GM04503 (cell line): ENCODE measurements at places on chromosomes 3 and 15.

DNA sequence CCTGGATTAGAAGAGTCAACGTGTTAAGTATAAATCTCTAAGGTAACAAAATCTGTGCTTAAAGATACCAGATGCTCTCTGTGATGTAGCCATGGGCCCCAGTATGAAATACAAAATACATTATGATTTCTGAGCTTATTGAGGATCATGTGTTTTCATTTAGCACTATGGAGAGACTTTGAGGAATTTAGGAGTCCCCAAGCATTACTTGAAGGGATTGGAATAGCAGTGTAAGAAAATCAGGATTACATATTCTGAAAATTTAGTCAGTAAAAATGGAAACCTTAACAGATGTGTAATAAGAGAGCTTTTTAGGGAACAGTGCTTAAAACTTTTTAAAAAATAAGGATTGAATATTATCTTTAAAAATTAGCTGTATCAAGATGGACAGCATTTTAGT is 35.5 kb downstream of the ECT2 start:
- DNase-seq: no peak

GRCh38 chr15:92655178-92655995 is at the start of gene FAM174B:
Gene FAM174B, minus strand, starts transcription at chr15:92655775.
- no peak for DNase-seq

DNA sequence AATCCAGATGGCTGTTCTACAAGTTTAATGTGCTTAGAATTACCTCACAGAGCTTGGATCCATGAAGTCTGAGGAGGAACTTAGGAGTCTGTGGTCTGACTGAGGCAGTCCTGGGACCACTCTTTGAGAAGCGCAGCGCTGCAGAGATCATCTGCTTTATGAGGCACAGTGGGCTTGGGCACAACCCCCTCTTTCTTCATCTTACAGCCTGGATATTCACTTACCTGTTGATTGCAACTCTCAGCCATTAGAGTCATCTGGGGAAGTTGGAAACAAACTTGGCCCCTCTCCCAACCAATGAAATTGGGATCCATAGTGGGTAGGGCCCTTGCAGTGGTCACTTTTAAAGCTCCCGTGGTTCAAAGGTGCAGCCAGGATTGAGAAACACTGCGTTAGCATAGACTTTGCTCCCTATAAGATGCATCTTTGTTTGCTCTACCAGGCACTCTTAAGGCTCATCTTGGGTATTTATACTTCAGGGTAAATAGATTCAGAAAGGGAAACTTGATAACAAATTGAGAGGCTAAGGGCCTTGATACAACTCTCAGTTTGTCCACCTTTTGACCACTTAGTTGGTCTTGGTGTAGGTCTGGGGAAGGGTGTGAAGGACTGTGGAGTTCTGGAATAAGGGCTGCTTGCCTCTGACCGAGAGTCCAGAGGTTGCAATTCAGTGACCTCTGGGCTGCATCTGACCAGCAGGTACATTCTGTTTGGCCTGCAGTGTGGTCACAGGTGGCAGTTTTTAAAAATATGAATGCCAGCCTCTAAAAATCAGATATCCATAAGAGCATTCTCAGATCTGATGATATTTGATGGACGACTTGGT is 22.8 kb downstream of the FEM1B start:
- no peak for DNase-seq

DNA sequence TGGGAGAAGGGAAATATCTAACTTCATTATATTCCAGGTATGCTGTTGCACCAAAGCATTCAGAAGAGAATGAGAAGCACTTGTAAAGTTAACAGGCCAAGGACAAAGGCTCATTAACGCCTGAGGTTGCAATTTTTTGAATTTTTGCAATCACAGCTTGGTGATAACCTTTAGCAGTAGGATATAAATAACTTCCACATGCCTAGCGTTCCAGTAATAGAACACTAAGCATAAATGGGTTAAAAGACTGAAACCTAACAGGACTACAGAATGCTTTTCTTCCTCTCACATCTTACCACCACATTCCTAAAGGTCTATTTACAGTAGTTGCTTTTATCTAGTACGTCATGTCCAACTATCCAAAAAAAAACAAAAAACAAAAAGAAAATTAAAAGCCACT is 57.4 kb upstream of the IMPG2 start:
- DNase-seq: no peak

DNA sequence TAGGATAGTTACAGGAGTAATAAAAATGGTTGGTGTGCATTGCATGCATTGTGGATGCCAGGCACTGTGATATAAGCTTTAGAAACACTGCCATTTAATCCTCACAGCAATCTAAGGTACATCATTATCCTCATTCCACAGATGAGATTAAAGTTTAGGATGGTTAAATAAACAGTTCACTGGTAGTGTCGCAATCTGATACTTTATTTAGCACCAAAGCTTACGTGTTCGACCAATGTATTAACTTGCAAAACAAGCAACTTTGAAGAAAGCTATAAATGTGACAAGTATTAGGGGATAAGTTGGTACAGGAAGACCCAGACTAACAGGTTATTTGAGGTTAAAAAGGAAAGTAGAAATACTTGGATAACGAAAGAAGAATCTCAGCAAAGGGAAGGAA is 150.5 kb upstream of the ZNF385D start:
- DNase-seq: no peak

DNA sequence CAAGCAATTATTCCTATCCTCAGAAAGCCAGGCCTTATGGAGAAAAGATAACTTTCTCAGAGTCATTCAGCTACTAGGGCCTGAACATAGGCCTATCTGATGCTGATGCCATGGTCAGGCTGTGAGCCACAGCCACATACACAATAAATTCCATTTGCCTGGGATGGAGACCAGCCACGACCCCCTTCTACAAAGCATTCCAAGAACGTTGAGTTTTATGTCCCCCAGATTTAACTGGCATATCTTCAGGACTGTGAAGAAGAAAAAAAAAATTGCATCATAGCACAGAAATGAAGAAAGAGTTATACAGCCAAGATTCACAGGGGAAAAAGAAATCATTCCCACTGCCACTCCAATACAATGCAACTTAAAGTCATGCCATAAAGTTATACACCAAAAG is 100.0 kb downstream of the THBS1 start:
- DNase-seq: peak; percentile 88

- no peak for DNase-seq
Measured at GRCh38 chr15:56732886-56733135, 498 bp downstream of the ZNF280D start.

DNA sequence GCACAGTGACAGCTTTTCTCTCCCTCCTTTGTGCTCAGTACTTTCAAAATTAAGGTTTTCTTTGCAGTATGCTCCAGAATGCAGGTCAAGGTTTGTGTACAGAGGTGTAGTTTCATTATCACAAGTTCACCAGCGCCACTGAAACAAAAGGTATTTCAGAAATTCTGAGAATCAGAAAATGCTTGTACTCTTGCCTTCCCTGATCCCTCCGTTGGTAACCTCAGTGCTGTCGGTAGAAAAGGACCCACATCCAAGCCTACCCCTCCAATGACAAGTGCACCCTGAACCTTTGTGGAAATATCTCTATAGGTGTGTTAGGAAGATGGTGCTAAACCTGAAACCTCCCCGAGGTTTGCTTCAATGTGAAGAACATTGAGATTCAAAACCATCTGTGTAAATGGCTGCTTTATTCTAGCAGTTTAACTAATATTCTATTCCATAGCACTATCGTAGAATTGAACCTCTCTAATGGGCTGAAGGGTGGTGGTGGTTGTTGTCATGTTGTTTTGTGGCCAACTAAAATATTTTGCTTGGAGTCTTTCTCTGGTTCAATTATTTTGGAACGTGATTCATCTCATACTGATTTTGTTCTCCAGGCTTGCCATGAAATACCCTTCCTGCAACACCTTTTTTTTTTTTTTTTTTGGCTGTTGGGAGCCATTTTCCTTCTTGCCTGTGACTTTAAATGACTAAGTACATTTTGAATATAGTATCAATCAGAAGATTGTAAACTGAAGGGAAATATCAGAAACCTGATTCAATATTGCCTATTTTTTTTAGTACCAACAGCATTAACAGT is 20.7 kb downstream of the ZBTB38 start:
- DNase-seq: no peak

GRCh38 chr3:17583530-17583929 is 158.9 kb downstream of the TBC1D5 start:
- DNase-seq: no peak

DNA sequence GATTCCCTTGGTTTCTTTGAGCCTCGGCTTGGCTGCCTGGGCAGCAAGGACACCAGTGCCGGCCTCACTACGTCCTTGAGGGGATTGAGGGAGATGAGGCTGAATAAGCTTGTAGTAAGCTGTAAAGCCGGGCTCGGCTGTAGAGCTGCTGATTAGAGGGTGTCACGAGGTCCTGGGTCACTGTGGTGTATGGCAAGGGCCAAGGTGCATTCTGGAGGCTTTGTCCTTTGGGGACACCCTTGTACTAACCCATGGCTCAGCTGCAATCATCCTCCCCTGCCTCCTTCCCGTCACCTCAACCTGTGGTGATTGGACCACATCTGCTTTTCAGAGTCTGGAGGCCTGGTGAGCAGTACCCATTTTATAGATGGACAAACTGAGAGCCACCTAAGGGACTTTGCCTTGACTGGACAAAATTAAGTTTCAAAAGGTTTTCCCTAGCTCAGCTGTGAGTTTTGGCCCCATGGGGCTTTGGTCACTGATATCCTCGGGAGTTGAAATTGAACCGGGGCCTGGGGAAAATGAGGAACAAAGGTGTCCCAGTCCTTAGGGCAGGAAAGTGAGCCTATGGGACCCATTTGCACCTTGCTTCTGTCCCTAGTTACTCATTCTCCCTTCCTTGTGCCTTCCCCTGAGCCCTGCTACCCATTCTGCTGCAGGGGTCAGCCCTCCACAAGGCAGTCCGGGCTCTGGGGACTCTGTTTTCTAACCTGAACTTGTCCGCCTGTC is 2.4 kb downstream of the SLC6A6 start:
- DNase-seq: no peak

DNA sequence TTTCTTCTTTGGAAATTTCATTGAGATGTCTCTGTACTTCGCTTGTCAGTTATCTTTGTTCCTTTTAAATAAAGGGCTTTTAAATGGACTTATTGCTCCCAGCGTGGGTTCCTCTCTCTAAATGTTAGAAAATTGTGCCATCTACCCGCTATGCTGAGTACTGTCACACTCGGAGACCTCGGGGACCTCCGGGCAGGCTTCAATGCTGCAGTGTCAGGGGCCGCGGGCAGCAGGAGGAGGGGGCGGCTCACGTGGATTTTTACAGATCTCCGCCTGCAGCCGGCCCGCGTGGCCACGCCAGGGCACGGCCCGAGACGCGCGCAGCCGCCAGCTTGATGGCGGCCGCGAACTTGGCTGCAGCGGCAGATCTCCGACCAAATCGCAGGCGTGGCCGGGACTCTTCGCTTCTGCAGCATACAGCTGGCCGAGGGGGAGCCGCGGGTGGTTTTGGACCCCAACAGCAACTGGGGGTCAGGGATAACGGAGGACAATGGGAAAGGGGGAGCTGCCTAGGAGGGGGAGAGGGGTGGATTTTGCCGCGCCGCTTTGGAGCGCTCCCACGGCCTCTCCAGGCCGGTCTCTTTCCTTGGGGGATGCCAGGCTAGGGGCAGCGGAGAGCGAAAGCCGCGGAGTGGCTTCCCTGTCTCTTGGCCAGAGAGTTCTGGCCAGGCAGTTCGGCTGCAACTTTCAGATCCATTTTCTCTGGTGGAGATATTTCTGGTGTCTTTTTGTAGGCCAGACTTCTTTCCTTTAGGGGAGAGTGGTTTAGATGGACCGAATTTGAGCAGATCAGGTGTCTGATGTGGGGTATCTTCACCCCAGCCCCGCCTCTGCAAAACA is 15.3 kb downstream of the NR2F2 start:
- no peak for DNase-seq

DNA sequence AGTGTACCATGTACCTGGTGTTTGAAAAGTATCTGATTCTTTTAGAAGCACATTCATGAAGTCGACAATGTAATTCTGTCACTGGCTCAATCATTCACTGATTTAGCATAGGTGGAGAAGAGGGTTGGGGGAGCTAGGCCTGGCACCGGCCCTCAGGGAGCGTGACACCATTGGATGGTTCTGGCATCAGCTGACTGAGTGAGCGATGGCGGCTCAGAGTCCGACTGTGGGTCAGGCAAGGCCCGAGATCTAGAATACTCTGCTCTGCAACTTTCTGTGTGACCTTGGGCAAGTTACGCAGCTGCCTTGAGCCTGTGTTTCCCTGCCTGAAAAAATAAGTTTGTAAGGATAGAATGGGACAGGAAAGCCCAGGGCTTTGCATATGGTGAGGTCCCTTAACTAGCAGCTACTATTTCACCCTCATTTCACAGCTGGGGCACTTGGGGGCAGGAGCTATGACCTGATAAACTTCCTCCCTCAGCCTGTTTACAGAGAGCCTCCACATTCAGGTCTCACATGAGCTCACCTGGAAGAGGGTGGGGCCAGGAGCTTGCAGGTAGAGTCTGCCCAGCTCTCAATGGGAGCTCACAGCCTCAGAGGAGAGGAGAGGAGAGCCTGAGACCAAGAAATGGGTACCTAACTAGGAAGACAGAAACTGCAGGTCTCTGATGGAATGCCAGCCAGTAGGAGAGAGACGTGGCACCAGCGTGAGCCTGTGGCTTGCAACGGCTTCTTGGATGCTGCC is 153.7 kb upstream of the TLE3 start:
- DNase-seq: no peak

- DNase-seq: no peak
Measured at GRCh38 chr3:170483485-170484262, 65.0 kb downstream of the CLDN11 start.

DNA sequence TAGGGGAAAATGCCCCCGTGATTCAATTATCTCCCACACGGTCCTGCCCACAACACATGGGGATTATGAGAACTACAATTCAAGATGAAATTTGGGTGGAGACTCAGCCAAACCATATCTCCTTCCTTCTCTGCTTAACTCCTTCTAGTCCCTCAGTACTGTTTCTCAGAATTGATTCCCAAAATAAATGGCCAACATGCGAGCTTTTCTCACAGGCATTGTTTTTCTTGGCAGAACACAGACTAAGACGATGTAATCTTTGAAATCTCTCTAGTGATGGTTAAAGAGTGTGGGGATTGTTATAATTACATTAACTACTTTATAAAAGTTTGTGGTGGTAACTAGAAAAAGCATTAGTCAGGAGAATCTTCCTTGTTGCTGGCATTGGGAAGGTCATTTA is 366.5 kb downstream of the LPP start:
- no peak for DNase-seq

DNA sequence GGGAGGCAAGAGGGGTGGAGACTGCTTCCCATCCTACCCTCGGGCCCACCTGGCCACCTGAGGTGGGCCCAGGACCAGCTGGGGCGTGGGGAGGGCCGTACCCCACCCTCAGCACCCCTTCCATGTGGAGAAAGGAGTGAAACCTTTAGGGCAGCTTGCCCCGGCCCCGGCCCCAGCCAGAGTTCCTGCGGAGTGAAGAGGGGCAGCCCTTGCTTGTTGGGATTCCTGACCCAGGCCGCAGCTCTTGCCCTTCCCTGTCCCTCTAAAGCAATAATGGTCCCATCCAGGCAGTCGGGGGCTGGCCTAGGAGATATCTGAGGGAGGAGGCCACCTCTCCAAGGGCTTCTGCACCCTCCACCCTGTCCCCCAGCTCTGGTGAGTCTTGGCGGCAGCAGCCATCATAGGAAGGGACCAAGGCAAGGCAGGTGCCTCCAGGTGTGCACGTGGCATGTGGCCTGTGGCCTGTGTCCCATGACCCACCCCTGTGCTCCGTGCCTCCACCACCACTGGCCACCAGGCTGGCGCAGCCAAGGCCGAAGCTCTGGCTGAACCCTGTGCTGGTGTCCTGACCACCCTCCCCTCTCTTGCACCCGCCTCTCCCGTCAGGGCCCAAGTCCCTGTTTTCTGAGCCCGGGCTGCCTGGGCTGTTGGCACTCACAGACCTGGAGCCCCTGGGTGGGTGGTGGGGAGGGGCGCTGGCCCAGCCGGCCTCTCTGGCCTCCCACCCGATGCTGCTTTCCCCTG is 2.2 kb upstream of the FES start:
- DNase-seq: no peak
